Activated T-cell treated with anti-CD3 and anti-CD28 coated beads, Interleukin-2, amount 50 U/mL, for 72 hours (primary cell): ENCODE measurements at places on chromosomes 13 and 19. TPM values are rescaled to one million over a fixed set of nuclear protein-coding genes. Genes with fewer than 3 reads are reported as not detected.

Gene RPL36
- 1,302 TPM for total RNA-seq

Gene FGF22
- not detected for total RNA-seq

Gene ZFR2
- total RNA-seq = 0.56 TPM

Gene NLRP12
- total RNA-seq = not detected

Gene ABHD13
- 5.3 TPM for total RNA-seq

Gene ZNF835
- 0.53 TPM for total RNA-seq

GRCh38 chr13:43306372-43306771 lies 283.0 kb downstream of the DNAJC15 start:
- no peak for DNase-seq

DNA sequence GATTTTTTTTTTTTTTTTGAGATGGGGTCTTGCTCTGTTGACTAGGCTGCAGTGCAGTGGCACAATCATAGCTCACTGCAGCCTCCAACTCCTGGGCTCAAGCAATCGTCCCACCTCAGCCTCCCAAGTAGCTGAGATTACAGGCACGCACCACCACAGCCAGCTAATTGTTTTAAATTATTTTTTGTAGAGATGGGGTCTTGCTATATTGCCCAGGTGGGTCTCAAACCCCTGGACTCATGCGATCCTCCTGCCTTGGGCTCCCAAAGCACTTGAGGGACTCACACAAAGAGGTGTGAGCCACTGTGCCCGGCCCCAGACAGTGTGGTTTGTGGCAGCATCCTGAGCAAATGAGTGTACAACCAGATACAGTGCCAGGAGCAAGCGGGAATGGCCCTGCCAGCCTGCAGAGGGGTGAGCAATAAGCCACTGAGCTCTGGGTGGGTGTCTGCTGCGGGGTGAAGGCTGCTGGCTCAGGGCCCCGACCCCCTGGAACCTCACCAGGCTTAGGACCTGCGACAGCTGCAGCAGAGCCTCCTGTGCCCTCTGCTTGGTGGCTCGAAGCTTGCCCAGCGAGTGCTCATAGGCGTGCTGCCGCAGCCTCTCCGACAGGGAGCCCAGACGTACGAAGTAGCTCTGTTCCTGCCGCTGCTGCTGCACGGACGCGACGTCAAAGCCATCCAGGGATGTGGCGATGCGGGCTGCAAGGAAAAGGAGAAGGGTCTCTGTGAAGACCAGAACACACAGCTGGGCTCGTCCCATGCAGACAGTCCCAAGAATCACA lies 15.9 kb upstream of the TICAM1 start:
- DNase-seq = no peak

- DNase-seq = no peak
These were observed 1.1 kb upstream of the FAM174C start for GRCh38 chr19:1274081-1274851.

GRCh38 chr19:38836159-38836982 lies 4.8 kb upstream of the ECH1 start:
- DNase-seq = no peak

GRCh38 chr13:97953376-97953970 lies at the start of gene IPO5:
IPO5 (plus strand) TSS chr13:97953675; CDS start chr13:97976697, 23,022 bp downstream.
- no peak for DNase-seq

DNA sequence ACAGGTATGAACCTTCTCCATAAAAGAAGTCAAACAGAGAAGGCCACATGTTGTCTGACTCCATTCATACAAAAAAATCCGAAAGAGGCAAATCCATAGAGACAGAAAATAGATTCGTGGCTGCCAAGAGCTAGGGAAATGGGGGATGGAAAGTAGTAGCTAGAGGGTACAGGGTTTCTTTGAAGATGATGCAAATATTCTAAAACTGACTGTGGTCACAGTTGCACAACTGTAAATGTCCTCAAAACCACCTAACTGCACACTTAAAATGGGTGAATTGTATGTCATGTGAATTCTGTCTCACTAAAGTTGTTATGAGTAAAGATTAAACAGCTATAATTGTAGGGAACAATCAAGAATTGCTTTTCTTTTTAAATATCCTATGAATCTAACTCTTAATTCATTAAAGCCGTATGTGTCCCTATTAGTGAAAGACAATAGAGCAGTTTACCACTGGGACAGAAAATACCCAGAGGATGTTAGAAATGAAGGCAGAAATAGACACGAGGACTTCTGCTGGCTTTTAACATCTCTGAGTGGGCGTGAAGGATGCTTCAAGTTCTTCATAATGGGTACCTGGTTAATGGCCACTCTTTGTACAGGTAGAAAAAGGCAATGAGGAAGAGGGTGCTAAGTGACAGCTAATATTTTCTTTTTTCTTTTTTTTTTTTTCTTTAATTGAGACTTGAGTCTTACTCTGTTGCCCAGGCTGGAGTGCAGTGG lies 21.2 kb downstream of the INSR start:
- no peak for DNase-seq

- DNase-seq = no peak
These were observed 4.3 kb downstream of the TBC1D17 start for GRCh38 chr19:49881672-49882394.

DNA sequence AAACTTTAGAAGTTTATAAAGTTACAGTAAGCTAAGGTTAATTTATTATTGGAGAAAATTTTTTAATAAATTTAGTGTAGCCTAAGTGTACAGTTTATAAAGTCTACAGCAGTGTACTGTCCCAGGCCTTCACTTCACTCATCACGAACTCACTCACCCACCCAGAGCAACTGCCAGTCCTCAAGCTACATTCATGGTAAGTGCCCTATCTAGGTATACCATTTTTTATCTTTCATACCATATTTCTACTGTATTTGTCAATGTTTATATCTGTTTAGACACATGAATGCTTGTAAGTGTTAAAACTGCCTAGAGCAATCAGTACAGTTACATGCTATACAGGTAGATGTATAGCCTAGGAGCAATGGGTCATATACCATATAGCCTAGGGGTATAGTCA lies 12.5 kb downstream of the INTS6 start:
- DNase-seq = no peak

DNA sequence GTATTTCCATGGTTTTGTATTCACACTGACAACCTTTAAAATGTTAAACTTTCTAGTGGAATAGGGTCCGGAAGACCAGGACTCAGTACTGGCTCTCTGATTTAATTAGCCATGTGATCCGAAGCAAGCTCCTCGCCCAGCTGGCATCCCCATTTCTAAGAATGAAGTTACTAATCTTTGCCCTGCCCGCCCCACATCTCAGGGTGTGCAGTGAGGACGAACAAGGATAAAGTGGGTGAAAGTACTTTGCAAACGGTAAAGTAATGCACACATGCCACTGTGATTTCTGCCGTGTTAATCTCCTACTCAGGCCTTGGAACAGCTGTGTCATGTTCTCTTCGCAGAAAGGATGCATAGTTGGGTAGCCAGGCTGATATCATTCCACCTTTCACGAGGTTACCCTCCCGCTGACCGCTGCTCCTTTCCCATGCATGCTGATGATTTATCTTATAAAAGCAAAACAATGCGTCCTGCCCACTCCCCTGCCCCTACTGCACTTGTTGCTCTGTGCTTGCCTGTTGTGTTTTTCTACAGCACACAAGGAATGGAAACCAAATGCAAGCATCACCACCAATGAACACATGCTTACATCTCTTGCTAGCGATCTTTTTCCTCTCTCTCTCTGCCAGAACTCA lies 539.0 kb downstream of the EFNB2 start:
- DNase-seq = no peak

DNA sequence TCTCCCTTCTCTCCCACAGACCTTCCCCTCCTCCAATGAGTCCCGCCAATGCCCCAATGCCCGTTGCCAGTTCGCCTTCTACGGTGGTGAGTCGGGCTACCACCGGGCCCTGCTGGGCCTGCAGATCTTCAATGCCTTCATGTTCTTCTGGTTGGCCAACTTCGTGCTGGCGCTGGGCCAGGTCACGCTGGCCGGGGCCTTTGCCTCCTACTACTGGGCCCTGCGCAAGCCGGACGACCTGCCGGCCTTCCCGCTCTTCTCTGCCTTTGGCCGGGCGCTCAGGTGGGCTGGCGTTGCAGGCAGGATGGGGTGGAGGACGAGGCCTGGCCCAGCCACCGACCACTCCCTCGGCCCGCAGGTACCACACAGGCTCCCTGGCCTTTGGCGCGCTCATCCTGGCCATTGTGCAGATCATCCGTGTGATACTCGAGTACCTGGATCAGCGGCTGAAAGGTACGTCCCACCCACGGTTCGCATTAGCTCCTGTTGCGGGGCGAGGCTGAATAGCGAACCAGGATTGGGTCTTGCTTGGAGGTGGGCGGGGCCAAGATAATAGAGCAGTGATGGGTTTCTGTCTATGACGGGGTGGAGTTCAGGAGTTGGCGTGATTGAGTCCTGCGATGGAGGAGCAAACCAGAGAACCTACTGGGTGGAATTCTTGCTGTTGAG lies 11.1 kb downstream of the SLC44A2 start:
- DNase-seq = no peak

DNA sequence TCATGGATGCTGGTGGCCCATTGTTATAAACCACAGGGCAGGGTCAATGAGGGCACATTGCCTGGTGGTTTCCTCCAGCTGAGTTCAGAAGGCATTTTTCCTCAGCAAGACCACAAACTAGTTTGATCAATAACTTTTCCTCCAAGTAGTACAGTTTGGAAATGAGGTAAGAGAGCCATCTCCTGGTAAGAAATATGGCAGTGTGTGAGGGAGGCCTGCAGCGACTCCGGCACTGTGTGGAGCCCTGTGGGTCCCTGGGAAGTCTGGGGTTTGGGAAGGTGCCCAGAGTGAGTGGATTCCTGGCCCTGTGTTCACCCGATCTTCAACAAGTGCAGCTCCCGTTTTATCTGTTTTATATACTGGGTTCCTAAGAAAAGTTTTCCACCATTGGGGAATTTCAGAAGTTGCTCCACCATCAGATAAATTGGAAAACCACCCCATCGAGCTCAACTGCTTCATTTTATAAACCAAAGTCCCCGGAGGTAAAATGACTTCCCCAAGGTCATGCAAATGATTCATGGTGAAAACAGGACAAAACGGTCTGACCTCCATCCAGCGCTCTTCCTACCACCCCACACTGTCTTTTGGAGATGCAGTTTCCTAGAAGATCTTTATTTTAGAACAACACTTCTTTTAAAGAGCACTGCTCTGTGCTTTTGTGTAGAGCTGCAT lies 148.4 kb downstream of the KATNAL1 start:
- no peak for DNase-seq

- no peak for DNase-seq
These were observed 595.8 kb downstream of the PCDH9 start for GRCh38 chr13:66634384-66634783.

GRCh38 chr13:100812982-100813584 lies 138.5 kb upstream of the TMTC4 start:
- DNase-seq = no peak

- peak; percentile 79 for DNase-seq
These were observed 20.6 kb upstream of the USP29 start for GRCh38 chr19:57099199-57099661.

- DNase-seq = no peak
These were observed 252.8 kb downstream of the RFC3 start for GRCh38 chr13:34070544-34071303.

DNA sequence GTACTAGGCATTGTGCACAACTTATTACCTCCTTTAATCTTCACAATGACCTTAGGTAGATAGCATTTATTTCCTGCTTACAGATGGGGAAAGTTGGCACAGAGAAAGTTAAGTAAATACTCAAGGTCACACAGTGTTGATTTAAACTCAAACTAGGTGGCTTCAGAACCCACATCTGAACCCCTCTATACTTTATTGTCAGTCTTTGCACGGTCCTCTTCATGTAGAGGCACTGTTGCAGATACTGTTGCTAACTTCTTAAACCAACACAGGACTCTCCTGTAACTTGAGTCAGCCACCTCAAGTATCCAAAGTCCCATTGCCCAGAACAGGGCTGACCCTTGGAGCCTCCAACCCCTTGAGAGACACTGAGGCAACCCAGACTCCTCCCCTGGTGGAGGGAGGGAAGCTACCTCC lies 48.8 kb downstream of the FRY start:
- DNase-seq = no peak

GRCh38 chr19:6886277-6886897 lies 992 bp upstream of the ADGRE1 start:
- no peak for DNase-seq

- no peak for DNase-seq
These were observed 31.8 kb downstream of the LCP1 start for GRCh38 chr13:46150134-46150693.

GRCh38 chr19:16217716-16218451 lies 20.2 kb downstream of the AP1M1 start:
- DNase-seq = no peak

DNA sequence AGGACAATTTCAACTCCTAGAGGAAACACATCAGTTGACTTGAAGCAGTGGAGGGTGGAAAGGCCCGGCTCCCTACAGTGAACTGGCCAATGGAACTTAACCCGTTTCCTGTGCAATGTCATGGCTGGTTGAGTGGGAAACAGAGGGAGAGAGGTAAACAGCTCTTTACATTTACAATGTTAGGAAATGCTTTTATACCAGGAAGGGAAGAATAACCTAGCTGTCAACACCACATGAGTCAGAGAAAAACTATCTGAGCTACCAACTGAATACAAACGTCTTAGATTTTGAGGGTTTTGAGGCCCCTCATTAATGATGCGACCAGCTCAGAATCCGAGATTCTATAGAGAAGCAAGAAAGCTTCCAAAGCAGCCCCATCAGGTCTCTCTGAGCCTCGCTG lies 36.7 kb downstream of the CARD8 start:
- DNase-seq = no peak

GRCh38 chr13:93227878-93228642 lies 1.5 kb downstream of the GPC6 start:
- no peak for DNase-seq

- DNase-seq = no peak
These were observed 58.7 kb downstream of the DPY19L3 start for GRCh38 chr19:32464279-32464678.

GRCh38 chr19:18607226-18608101 lies 865 bp upstream of the CRLF1 start:
- no peak for DNase-seq

- no peak for DNase-seq
These were observed 103.9 kb upstream of the CACNA1A start for GRCh38 chr19:13610039-13610691.

DNA sequence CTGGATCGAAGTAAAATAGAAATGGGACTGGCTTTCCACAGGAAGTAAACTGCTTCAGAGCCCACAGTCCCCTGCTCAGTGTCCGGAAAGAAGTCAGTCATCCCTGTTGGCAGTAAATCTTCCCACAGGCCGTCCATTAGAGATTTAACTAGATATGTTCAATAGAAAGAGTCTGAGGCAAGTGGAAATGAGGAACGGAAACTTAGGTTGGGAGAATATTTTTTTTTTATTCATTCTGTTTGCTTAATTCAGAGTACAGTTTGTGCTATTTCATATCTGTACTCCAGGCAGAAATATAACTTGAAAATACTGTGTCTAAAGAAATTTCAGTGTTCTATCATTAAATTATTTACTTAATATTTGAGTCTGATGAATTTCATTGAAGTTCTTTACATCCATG lies 22.7 kb downstream of the SLC25A15 start:
- DNase-seq = no peak

GRCh38 chr13:28501547-28501946 lies 6.6 kb upstream of the FLT1 start:
- no peak for DNase-seq
